ENCODE measurements at places on chromosomes 12 and 14.

- DNase-seq = no peak
Measured at GRCh38 chr12:92444763-92445162, 258.0 kb upstream of the PLEKHG7 start.

DNA sequence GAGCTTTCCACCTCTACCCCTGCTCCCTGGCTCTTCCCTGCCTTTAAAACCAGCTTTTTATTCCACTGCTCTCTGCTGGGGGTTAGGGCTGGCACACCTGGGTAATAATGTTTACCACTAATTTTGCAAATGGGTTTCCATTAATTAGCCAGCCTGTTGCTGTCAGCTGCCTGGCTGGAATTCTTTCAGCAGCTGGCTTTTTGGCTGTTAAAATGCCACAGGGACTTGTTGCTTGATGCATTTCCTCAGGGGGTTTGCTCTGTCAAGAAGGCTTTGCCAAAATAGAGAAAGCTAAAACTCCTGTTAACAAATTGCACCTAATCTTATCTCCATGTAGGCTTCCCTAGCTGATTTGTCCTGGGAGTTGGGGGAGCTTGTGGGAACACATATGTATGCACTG is 51.8 kb upstream of the PSMC1 start:
- no peak for DNase-seq

- peak; percentile 79 for DNase-seq
Measured at GRCh38 chr14:75720842-75721498, 59.9 kb downstream of the TTLL5 start.

DNA sequence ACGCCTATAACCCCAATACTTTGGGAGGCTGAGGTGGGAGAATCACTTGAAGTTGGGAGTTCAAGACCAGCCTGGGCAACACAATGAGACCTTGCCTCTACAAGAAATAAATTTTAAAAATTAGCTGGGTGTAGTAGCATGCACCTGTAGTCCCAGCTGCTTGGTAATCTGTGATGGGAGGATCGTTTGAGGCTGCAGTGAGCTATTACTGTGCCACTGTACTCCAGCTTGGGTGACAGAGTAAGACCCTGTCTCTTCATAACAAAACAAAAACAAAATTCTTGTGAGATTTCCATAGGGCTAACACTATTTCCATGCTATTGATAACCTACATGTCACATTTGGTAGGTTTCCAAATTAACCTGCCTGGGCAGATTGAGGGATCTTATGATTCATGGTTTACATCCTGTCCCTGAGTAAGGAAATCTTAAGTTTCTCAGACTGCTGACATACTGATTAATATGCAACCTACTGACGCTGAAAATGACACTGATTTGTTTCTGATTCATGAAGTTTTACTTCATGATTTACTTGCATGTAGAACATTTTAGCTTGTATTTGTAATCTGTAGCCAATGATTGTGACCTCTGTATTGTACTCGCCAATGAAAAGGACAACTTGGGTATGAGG is 15.9 kb downstream of the ATP6V1D start:
- DNase-seq = peak; percentile 52

DNA sequence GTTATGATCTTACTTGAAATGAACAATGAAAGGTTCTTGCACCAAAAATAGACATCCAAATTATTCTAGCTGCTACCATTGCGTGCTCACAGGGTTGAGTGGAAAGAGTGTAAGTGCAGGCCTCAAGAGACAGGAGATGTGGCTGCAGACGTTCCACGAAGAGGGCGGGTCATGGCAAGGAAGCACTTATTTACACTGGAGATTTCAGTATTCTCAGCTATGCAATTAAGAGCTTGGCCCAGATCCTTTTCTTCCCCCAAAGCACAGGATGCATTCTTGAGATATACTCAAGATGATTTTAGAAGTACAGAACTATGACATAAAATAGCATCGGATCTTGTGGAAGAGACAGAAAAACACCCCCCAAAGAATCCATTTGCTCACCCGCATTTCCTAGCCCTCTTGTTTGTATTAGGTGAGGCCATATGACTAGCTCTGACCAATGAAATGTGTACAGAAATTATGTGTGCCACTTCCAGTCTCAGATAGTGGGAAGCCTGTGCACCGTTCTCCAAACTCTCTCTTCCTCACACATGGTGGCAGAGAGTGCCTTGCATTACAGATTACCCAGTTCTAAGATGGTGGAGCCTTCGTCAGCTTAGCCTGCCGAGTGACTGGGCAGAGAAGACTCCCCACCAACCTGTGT is 261.4 kb downstream of the TTC8 start:
- peak; percentile 7 for DNase-seq

All from iris pigment epithelial cell (primary cell).